ENCODE measurements at places on chromosomes 2 and 18.

DNA sequence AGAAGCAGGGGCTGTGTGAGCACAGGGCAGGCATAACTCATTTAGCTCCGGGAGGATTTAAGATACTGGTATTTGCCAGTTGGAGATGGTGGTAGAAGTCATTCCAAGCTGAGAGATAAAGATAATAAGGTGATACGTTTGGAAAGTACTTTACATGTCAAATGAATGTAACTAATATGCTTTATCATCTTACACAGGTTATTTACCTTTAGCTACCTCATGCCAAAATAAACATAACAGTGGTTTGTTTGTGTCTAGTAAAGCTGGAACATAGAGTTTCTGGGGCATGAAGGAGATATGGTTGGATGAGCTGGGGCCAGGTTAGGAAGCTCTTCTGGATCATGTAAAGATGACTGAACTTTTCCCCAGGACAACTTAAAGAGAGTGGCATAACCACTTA, 126.9 kb upstream of the PIK3C3 start:
- DNase-seq = no peak

- DNase-seq = peak; percentile 6
Measured at GRCh38 chr2:206804326-206804725, 38.9 kb downstream of the FASTKD2 start.

DNA sequence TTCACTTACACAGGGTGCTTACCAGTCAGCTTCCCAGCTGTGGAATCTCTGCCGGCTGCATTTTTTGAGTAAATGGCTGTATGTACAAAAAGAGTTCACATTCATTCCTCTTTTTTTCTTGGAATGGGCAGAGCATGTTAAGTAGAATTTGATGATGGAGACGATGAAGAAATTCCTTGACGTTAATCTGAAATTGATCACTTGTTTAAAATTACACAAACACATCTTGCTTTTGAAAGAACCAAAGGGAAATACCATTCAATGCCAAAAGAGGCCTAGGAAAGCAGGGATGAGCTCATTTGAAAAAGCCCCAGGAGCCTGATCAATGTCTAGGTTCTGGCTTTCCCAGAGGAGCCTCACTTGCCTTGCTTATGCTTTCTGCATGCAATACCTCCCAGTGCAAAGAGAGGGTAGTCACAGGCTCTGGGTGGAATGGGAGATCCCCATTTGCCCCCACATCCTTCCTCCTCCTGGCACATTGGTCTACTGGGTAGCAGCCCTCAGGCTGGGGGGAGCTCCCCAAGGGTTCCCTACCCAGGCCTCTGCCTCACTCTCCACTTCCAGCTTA, 12.3 kb upstream of the SMAD7 start:
- peak; percentile 55 for DNase-seq

- peak; percentile 59 for DNase-seq
Measured at GRCh38 chr2:219459460-219460311, 25.0 kb downstream of the SPEG start.

DNA sequence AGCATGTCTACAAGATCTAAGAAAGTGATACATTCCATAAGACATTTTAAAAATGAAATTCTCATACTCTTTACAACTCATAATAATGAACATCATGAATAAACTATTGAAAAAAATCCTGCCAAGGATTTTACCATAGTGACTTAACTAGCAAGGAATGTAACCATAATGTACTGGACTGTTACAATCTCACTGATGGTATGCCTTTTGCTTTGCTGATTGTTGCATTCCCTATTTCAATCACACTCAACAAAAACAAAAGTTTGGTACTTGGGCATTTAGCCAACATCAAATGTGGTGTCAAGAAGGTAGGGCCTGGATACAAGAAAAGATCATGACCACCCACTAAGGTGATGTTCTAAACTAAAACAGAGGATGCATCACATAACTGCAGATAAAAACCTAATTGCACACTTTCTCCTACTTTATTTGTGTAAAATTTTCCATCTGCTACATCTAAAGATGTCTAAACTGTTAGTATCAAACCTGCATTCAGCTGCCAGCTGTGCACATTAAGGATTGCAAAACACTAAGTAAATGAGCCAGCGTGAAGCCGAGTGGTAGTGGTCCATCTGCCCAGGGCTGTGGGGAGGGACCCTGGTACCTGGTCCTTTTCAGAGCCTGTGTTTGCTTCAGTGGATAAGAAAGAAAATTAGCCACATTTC, 564.4 kb downstream of the ZEB2 start:
- peak; percentile 90 for DNase-seq

DNA sequence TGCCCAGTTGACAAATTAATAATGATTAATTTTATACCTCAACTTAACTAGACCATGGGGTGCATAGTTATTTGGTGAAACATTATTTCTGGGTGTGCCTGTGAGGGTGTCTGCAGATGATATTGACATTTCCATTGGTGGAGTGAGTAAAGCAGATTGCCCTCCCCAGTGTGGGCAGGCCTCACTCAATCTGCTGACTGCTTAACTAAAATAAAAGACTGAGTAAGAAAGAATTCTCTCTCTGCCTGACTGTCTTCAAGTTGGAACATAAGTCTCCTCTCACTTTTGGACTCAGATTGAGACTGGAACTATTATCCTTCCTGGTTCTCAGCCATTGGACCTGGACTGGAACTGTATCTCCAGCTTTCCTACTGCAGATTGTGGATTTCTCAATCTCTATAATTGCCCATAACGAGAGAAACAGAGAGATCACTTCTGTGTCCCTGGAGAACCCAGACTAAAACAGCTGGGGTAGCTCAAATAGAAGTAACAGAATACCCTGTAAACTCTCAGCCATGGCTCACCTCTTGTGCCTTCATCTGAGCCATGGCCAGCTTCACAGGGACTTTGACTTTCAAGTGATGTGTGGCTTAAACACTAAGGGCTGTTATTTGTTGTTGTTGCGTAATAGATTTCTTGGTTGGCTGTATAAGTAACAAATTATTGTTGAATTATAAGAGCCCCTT, 575.3 kb upstream of the RAB6C start:
- DNase-seq = no peak

GRCh38 chr18:73980289-73980979, 167.2 kb downstream of the FBXO15 start:
- DNase-seq = peak; percentile 22

DNA sequence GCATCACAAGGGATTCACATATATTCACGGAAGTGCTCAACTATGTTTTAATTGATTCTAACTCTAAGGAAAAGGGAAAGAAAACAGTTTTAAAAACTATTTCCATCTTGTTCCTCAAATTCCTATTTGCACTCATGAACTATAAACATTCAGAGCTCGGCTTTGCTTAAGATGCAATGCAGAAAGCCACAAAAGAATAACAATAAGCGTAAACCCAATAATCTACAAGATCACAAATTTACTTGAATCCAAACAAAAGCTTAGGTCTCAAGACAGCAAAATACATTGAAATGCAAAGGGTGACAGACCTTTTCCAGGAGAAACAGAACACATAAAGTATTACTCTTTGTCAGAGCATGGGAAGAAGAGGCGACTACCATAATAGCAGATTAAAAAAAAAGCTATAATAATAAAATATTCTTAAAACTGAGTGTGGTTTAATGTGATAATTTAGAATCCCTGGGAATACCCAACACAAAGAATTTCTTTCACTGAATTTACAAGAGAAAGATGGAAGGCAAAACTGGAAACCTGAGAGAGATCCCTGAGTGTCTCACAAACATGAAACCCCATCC, 1094.9 kb downstream of the LRP1B start:
- DNase-seq = no peak

- peak; percentile 55 for DNase-seq
Measured at GRCh38 chr2:149329489-149330126, 779 bp upstream of the LYPD6 start.

GRCh38 chr2:157172866-157173578, 84.5 kb upstream of the GALNT5 start:
- peak; percentile 46 for DNase-seq

DNA sequence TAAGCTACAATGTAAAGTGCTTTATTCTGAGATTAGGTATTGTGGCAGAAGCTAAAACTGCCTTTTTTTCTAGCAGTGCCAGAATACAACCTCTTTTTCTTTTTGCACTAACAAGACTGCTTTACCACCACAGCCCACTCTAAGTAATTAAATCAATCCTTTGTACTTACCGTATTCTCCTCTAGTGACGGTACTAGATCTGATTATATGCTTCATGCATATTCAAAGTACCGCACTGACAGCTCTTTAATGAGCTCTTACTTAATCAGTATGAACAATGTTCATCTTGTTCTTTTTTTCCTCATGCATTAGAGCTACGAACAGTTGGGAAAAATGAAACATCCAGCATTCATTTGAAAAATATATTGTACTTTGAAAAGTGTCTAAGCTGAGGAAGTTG, 16.1 kb upstream of the OTX1 start:
- DNase-seq = no peak

DNA sequence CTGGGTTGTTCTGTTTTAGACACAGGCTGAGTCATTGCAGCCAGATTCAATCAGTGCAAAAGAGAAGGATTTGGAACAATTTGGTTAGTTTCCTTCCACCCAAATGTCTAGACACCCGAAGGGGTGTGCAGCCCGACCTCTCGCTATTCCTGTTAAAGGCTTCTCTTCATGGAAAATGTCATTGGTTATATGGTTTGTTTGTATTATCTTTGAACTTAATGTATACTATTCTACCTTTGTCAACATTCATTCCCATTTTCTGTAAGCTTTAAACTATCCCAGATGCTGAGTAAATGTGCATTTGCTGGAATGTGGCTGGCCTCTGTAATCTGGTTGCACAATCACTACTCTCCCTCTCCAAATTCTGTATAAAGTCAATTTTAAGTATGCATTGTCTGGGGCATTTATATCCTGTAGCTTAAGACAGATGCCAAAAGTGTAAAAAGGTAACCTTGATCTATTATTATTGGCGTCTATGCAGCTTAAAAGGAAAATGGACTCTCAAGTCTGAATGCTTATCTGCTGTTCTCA, 80.4 kb upstream of the RND3 start:
- DNase-seq = peak; percentile 69

- no peak for DNase-seq
Measured at GRCh38 chr2:211845338-211846035, 693.1 kb downstream of the ERBB4 start.

DNA sequence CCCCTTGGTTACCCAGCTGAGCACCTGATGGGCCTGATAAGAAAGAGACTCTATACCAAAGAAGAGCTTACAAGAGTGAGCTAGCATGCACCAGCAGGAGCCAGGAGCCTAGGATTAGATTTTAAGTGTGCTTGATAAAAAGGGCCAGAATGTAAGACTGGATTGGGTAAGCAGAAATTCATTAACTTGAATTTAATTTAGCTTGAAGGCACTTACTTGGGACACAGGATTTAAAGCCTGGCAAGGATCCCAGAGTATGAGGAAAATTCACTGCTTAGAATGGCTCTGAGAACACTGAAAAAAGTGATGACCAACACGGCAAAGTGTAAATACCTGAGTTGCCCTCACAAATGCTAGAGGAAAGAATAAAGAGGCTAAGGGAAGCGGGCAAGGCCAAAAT, 91.3 kb upstream of the RBBP8 start:
- no peak for DNase-seq

DNA sequence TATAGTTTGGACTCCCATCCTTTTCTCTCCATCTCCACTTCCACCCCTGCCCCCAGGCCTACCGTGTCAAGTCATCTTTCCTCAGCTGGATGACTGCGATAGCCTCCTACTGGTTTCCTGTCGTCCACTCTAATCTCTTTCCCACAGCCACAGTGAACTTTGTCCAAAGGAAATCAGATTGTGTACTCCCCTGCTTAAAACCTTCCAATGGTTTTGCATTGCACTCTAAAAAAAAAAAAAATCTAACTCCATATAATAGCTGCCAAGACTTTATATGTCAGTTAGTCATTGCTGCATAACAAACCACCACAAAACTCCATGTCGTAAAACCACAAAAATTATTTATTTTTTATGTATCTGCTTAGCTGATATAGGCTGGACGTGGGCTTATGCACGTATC, 160.2 kb upstream of the CCDC68 start:
- DNase-seq = peak; percentile 32

DNA sequence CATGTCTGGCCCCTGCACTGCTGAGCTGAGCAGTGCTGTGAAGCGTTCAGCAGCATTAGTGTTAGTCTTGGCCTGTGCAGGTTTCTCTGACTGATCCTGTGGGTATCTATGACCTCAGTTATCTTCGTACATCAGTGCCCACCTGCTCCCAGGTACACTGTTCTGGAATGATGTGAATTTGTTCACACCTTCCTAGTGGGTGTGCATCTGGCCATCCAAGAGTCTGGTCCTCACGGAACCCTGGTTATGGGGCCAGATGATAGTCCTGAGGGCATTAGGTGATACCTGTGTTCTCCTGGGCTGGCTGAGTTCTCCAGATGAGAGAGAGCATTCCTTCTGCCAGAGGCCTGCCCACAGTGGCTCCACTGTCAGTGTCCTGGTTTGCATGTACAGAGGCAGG, 57.2 kb downstream of the INPP4A start:
- no peak for DNase-seq

- DNase-seq = no peak
Measured at GRCh38 chr2:130799295-130799694, 37.4 kb upstream of the ARHGEF4 start.

GRCh38 chr2:165874445-165875039, 79.0 kb downstream of the TTC21B start:
- DNase-seq = peak; percentile 65
